ENCODE measurements at places on chromosomes 13 and 19. TPM values are rescaled to one million over a fixed set of nuclear protein-coding genes. Genes with fewer than 3 reads are reported as not detected.
A peak's percentile ranks its signal among the peaks of the same experiment; 100 is the strongest.

The FFAR1 gene
- not detected for total RNA-seq

The SBK2 gene
- total RNA-seq, result 0.69 TPM

The GJB2 gene
- 0.23 TPM for total RNA-seq

The ZNF552 gene
- 7.0 TPM for total RNA-seq

The SIGLECL1 gene
- 2.8 TPM for total RNA-seq

The TEX101 gene
- total RNA-seq, result not detected

The OR7D2 gene
- total RNA-seq, result not detected

The PLIN4 gene
- 0.13 TPM for total RNA-seq

DNA sequence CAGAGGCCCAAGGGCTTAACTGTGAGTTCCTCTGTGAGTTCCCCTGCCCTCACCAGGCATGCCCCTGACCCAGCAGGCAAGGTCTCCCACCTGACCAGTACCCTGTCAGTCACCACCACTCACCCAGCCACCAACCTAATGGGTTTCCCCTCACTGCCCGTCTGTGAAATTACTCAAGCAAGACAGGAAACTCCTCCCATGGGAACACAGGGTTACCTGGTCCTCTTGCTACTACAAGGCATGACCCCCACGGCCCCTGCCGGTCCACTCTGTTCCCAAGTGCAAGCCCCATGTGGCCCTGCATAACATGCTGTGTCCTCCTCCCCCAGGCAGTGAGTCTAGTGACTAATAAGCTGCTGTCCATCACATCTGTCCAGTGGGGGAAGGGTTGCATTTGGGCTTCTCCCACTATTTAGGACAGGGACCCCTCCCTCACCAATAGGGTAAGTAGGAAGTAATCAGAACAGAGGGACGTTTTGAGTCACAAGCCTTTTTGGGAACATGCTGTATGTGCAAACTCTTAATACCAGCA, 8.0 kb upstream of the DHRS12 start:
- DNase-seq, result no peak
- H3K27ac ChIP-seq, result peak overlapping the region; percentile 51
- no peak overlapping the region for H3K4me3 ChIP-seq
- peaks cover 2% of the 10 kb centered on the region for H3K27me3 ChIP-seq

GRCh38 chr13:91627952-91628739, 229.7 kb downstream of the GPC5 start:
- H3K4me1 ChIP-seq, result no peaks in the 10 kb centered on the region
- H3K27me3 ChIP-seq, result peaks cover 2% of the 10 kb centered on the region
- H3K36me3 ChIP-seq, result no peaks in the 10 kb centered on the region
- H3K27ac ChIP-seq, result no peak overlapping the region

DNA sequence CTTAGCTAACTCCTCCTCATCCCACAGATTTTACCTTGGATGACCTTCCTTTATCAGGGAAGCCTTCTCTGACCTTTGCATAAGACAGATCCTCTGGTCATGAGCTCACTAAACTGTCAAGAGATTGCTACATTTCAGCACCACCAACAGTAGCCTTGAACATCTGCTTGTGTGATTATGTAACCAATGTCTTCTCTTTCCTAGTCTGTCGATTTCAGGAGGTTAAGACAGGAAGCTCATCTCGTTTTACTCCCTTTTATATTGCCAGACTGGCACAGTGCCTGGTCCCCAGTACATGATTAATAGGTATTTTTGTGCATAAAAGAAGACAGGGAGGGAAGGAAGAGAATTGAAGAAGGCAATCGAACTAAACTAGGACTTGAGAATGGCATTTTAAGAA, 1697.7 kb downstream of the EFNB2 start:
- no peak overlapping the region for H3K4me3 ChIP-seq
- no peaks in the 10 kb centered on the region for H3K36me3 ChIP-seq
- H3K27ac ChIP-seq, result no peak overlapping the region
- H3K4me1 ChIP-seq, result no peaks in the 10 kb centered on the region
- no peaks in the 10 kb centered on the region for H3K27me3 ChIP-seq

GRCh38 chr19:7618771-7619510, 10.4 kb downstream of the XAB2 start:
- H3K36me3 ChIP-seq, result peaks cover 21% of the 10 kb centered on the region
- DNase-seq, result no peak
- H3K4me1 ChIP-seq, result no peaks in the 10 kb centered on the region

DNA sequence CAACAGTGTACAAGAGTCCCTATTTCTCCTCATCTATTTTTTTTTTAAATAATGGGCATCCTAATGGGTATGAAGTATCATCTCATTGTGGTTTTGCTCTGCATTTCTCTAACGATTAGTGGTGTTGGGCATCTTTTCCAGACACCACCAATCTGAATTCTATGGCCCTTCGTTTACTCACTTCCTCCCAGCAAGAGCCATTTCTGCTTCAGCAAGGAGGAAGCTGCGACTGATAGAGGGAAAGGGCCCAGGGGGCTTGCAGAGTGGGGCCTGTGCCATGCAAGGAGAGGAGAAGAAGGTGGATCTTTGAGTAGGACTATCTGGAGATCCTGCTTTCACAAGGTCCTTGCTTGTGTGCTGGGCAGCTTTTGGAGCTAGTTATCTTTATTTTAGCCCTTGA, 58.0 kb downstream of the USPL1 start:
- H3K27ac ChIP-seq, result no peak overlapping the region
- no peak for DNase-seq
- peaks cover 12% of the 10 kb centered on the region for H3K27me3 ChIP-seq
- H3K36me3 ChIP-seq, result no peaks in the 10 kb centered on the region
- H3K4me3 ChIP-seq, result no peak overlapping the region

All from endothelial cell (in vitro differentiated cells).